Germinal center (tissue), 1 donor: ENCODE measurements at places on chromosomes 3 and 15.

DNA sequence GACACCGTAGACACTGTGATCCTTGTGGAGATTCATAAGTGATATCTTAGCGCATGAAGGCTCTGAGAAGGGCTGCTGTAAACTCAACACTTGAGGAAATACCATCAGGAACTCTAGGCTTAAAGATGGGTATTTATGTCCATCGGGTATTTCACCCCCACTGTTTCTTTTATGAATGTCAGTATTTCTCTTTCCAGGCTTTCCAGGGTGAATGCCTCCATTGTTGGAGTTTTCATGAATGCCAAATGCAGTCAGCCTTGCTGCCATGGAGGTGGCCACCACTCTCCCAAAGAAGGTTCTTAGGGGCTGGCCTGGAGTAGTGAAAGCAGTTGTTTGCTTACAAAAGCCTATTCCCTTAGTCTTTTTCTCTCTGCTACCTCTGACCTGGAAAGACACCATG is 259.2 kb downstream of the SLCO3A1 start:
- no peak for DNase-seq

- DNase-seq, result no peak
Observed at GRCh38 chr3:50147861-50148260, 7.3 kb upstream of the SEMA3F start.

- DNase-seq, result no peak
Observed at GRCh38 chr3:195697582-195698324, 23.0 kb upstream of the MUC20 start.

GRCh38 chr15:101433396-101433795 is 56.1 kb downstream of the PCSK6 start:
- DNase-seq, result no peak

DNA sequence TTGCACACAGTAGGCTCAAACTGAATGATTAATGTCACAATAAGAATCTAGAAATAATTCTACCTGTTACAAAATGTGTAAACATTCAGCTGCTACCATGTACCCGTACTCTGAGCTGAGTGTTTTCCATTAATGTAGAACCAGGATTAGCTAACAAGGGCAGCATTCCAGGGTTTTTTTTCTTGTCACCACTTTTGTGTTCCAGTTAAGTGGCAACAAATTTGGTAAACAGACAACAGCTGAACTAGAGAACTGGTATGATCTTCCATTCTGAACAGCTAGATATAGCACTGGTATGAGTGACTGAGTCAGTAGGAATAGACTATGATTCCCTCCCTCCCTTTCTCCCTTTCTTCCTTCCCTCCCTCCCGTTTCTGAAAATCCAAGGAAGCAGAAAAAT is 229.4 kb downstream of the CD47 start:
- DNase-seq, result no peak

GRCh38 chr3:113890256-113890900 is 51.8 kb downstream of the GRAMD1C start:
- DNase-seq, result no peak

GRCh38 chr15:34986771-34987480 is 1.2 kb downstream of the ZNF770 start:
- DNase-seq, result no peak
